ENCODE measurements at places on chromosomes 7 and 10. TPM values are rescaled to one million over a fixed set of nuclear protein-coding genes. Genes with fewer than 3 reads are reported as not detected.

The PNLIPRP3 gene
- total RNA-seq, result not detected

The HOXA13 gene
- total RNA-seq, result not detected

The OIT3 gene
- not detected for total RNA-seq

The FAM25A gene
- not detected for total RNA-seq

The EEPD1 gene
- 1.3 TPM for total RNA-seq

The PRSS1 gene
- total RNA-seq, result not detected

Measured in activated CD4-positive, alpha-beta T cell treated with anti-CD3 and anti-CD28 coated beads for 36 hours (primary cell).